Neuronal stem cell (in vitro differentiated cells): ENCODE measurements at places on chromosomes 5 and 9.

GRCh38 chr9:20364959-20365358 is 257.3 kb downstream of the MLLT3 start:
- no peaks in the 10 kb centered on the region for H3K36me3 ChIP-seq
- DNase-seq = no peak
- no peak overlapping the region for H3K4me3 ChIP-seq
- no peak overlapping the region for H3K27ac ChIP-seq
- no peaks in the 10 kb centered on the region for H3K4me1 ChIP-seq

DNA sequence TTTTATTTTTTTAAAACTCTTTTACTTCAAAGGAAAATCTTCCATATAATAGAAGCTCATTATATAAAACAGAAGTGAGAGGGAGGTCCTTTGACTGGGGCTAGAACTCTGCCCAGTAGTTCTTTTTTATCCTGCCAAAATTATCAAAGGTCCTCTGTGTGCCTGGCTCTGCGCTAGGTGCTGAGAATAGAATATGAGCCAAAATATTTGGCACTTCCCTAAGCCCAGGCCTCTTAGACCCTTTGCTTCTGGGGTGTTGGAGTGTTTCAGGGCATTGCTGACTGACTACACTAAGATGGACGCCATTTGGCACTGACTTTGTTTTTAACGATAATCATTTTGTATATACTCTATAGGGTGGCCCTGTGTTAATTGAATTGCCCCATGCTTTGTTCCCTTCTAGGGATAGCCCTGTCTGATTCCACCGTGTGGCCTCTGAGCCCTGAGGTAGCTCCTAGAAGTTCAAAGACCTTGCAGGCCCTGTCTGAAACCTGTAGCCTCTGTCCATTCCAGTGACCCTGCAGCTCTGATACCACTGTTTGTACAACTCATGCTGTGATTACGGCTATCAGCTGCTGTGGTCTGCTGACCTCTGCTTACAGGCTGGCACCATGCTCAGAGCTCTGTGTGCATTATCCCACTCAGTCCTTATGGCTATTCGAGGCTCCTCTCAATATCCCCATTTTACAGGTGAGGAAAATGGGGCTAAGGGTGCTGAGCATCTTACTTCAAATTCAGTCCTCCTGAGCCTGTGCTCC is 84.3 kb upstream of the SHB start:
- H3K36me3 ChIP-seq = no peaks in the 10 kb centered on the region
- no peak for DNase-seq

- H3K4me3 ChIP-seq = no peak overlapping the region
- peaks cover 3% of the 10 kb centered on the region for H3K4me1 ChIP-seq
- no peak for DNase-seq
- no peaks in the 10 kb centered on the region for H3K36me3 ChIP-seq
Measured at GRCh38 chr9:109861499-109861898, 81.5 kb downstream of the PALM2AKAP2 start.

- DNase-seq = no peak
- H3K36me3 ChIP-seq = peaks cover 81% of the 10 kb centered on the region
- H3K4me3 ChIP-seq = no peak overlapping the region
- no peak overlapping the region for H3K27ac ChIP-seq
- H3K27me3 ChIP-seq = no peaks in the 10 kb centered on the region
Measured at GRCh38 chr5:109351988-109352864, 57.5 kb downstream of the PJA2 start.

GRCh38 chr5:170903075-170903474 is 41.3 kb downstream of the RANBP17 start:
- H3K4me1 ChIP-seq = no peaks in the 10 kb centered on the region
- no peak overlapping the region for H3K4me3 ChIP-seq
- DNase-seq = no peak
- no peak overlapping the region for H3K27ac ChIP-seq
- peaks cover 16% of the 10 kb centered on the region for H3K36me3 ChIP-seq

DNA sequence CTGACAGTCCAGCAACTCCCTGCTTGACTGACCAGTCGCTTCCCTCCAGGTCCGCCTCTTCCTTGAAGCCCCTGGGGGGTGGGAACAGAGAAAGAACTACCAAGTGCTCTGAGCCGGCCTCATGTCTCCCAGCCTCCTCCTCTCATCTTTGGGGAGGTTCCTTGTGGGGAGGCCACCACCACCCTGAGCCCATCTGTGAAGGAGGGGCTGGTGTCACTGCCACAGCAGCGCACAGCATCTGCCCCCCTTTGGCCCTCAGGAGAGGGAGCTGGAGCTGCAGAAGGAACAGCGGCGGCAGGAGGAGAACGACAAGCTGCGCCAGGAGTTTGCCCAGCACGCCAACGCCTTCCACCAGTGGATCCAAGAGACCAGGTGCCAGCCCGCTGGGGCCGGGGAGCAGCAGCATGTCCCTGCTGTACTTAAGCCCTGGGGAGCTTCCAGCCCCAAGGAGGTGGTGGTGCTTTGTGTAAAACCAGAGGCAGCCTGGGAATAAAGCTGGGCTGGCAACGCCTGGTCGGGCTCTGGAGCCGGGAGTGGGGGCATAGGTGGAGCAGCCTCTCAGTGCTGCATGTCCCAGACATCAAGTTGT is 29.4 kb downstream of the DYNC2I2 start:
- H3K4me1 ChIP-seq = no peaks in the 10 kb centered on the region
- no peak overlapping the region for H3K4me3 ChIP-seq
- DNase-seq = no peak
